KBM-7 (cell line): ENCODE measurements at places on chromosomes 6 and 20.

- DNase-seq, result no peak
Measured at GRCh38 chr6:84771756-84772356, 7.5 kb upstream of the TBX18 start.

GRCh38 chr6:142823256-142823902 lies 121.6 kb downstream of the HIVEP2 start:
- DNase-seq, result no peak

- peak; percentile 49 for DNase-seq
Measured at GRCh38 chr20:63942250-63942951, 13.8 kb downstream of the UCKL1 start.

GRCh38 chr6:128657181-128657580 lies 136.8 kb upstream of the PTPRK start:
- no peak for DNase-seq

GRCh38 chr6:133040803-133041419 lies 200.2 kb upstream of the EYA4 start:
- DNase-seq, result no peak

DNA sequence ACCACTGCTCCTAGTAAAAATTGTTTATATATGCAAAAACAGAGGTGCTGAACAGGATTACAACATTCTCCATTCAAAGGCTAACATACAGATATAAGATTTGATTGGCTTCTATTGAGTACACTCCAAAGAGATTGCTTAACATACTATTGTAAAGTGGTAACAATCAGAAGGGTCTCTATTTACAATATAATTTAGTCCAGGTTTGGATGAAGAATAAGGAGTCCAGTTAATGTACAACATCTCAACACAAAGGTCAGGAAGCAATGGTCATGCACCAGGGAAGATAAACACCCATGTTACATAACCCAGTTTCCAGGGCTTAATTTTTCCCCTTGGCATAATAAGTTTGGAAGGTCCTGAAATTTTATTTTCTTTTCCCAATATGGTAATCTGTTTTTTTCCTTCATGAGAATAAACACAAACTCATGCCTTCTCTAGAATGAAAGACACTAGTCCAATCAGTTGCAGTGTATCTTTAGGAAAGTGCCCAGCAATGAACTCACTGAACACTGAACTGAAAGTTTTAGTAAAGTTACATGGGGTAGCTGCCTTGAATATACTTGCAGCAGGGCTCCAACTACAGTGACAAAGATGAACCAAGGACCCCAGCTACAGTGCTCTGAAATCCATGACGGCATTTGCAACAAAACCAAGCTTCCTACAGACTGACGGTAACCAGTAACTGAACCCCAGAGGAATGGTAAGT lies 255.3 kb upstream of the GJE1 start:
- DNase-seq, result no peak

DNA sequence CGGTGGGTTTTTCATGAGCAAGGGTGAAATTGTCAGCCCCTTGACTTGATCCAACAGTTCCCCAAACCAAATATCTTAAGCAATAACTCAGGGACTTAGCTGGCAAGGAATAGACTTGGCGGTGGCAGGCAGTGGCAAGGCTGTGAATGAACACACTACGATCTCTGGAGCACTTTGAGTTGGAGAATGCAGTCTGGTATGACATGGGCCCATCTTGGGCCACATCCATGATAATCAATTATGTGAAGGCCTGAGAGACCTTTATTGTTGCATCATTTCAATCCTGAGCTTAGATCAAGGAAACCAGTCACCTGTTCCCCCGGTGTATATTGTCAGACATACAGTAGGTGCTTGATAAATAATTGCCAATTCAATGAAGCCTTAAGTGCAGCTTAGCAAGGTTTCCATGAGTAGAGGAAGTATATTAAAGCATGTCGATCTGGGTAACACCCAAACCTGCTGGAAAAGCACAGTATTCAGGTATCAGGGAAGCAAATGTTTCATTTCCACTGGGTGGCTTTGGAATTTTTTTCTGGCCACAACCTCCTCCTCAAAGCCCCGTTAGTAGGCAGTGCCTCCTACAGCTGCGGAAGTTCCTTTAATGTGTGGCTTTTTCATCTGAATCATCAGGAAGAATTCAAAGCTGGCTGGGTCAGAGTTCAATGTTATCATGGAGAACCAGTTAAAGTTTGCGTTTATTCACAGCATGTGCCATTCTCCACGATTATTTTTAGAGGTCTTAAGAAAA lies 10.2 kb downstream of the CASS4 start:
- DNase-seq, result peak; percentile 71

GRCh38 chr20:47501116-47501481 lies 588 bp upstream of the NCOA3 start:
- DNase-seq, result no peak

- DNase-seq, result no peak
Measured at GRCh38 chr20:53678315-53678989, 84.8 kb upstream of the ZNF217 start.

DNA sequence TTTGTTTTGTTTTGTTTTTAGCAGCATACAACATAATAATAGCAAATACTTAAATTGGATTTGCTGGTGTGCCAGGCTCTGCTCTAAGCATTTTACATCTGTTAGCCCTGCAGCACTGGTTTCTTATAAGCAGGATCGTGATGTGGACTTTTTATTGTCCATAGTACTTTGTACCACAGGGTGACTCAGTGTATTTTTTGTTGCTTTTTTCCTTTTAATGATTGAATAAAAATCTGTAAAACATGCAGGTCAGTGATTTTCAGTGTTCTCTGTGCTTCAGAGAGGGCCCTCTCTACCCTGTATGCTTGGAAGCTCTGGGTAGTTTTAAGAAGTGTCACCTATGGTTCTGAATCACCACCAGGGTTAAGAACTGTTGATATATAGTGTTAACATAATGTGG lies 4.0 kb downstream of the NT5DC1 start:
- DNase-seq, result no peak

DNA sequence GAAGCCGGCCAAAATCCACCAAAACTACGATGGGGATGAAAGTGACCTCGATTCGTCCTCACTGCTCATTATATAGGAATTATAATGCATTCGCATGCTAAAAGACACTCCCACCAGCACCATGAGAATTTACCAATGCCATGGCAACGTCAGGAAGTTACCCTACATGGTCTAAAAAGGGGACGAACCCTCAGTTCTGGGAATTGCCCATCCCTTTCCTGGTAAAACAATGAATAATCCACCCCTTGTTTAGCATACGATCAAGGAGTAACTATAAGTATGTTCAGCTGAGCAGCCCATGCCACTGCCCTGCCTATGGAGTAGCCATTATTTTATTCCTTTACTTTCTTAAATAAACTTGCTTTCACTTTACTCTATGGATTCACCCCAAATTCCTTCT lies 20.1 kb upstream of the FAM110A start:
- no peak for DNase-seq

DNA sequence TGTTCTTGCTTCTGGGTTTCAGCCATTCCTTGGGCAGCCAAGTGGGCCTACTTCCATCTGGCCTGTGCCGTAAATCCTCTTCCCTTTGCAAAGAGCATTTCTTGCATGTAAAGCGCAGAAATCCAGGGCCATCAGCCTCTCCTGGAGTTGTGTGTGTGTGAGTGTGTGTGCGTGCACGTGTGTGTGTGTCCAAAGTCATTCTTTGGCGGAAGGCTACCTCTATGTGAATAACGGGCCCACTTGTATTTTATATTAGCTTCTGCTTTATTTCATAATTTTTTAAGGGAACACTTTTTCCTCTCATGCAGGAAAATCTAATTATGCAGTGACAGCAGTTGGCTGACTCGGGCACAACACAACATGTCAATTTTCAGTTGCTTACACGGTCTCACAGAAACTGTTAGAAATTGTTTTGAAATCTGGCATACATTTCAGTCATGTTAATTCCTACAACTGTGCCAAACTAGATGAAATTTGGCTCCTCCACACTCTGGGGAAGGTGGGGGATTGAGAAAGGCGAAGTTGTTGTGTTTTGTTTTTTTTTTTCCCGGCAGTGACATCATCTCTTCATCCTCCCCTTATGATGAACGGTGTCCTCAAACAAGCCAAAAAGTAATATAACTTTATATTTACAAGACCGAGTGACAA lies 223.7 kb upstream of the TSHZ2 start:
- no peak for DNase-seq

GRCh38 chr6:56318851-56319250 lies 71.5 kb upstream of the COL21A1 start:
- DNase-seq, result no peak

DNA sequence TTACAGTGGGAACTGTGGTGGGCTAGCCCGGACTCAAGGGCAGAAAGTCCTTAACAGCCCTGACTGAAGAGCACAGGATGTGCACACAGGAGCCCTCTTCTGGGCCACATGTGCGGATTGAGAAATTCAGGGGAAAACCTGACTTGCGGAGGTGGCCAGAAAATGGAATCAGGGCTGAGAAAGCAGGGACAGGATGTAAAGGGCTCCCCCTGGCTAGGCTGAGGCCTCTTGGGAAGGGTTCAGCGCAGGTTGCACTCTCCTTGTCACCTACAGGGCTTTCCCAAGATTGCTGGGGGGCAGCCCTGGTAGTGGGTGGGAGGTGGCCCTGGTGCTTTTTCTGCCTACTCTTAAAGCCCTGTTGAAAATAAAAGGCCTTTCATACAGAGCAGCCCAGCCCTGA lies 251.2 kb downstream of the SLC24A3 start:
- DNase-seq, result no peak

DNA sequence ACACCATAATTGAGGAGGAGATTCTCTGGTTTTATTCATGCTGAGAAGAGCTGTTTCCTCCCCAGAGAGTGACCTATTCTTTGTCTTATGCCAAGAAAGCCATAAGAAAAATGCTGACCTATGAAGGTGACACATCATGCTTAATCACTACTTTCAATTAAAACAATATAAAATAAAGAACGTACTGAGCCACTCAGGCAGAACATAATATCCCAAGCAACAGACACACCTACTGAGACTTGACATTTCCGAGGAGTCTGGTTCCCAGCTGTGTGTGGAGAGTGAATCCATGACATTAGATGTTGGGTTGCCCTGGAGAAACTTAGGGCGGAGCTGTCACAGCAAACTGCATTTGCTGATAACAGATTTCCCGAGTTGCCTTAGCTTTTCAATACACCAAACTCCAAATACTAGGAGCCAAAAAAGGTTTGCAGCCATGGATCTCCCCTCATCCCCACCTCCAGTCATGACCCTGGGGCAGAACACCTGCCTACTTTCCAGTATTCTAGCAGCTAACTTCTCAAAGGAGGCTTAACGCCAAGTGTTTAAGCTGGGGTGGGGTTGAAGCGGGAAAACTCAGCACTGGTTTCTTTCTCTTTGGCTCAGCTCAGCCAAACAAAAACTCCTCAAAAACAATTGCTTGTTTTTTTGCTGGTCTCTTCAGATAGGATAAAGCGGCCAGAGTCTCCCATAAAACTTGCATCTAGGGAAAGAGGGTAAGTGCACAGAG lies 92.2 kb downstream of the BACH2 start:
- no peak for DNase-seq

DNA sequence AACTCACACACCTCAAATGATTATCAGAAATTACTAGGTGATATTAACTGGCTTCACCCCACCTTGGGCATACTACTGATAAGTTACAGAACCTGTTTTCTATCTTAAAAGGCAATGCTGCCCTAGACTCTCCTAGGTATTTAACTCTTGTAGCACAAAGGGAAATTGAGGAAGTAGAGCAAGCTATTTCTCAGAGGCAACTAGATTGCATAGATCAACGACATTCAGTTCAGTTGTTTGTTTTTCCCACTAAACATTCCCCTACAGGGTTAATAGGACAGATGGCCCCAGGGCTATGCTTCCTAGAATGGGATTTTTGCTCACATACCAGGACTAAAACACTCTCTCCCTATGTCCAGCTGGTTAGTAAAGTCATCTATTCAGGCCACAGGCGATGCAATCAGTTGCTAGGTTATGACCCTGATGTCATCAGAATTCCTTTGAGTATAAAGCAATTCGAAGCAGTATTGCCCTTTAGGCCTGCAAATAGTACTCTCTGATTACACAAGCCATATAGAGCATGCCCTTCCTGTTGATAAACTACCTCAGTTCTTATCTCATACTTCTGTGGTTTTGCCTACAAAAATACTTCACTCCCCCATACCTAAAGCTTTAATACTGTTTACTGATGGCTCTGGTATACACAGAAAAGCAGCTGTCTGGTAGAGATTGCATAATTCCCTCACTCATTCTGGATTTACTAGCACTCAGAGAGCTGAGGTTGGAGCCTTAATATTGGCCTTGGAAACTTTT lies 67.4 kb upstream of the ASCC3 start:
- DNase-seq, result peak; percentile 20

DNA sequence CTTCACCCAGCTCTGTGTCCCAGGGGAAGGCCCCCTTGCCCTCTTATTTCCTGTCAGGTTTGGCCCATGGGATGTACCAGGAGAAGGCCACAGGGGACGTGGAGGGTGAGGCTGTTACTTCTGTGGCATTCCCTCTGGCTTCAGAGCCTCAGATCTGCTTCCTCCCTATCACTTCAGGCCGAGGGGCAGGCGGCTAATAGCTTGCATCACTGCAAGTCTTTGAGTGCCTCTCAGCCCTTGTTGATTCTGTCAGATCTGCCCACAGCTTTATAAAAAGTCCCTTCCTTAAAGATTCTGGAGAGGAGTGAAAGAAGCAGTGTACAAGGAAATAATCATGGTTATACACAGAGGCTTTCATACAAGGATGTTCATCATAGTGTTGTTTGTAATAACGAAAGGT lies 86.9 kb downstream of the LRFN2 start:
- DNase-seq, result no peak

- peak; percentile 77 for DNase-seq
Measured at GRCh38 chr6:142566628-142567396, 265.0 kb downstream of the ADGRG6 start.

DNA sequence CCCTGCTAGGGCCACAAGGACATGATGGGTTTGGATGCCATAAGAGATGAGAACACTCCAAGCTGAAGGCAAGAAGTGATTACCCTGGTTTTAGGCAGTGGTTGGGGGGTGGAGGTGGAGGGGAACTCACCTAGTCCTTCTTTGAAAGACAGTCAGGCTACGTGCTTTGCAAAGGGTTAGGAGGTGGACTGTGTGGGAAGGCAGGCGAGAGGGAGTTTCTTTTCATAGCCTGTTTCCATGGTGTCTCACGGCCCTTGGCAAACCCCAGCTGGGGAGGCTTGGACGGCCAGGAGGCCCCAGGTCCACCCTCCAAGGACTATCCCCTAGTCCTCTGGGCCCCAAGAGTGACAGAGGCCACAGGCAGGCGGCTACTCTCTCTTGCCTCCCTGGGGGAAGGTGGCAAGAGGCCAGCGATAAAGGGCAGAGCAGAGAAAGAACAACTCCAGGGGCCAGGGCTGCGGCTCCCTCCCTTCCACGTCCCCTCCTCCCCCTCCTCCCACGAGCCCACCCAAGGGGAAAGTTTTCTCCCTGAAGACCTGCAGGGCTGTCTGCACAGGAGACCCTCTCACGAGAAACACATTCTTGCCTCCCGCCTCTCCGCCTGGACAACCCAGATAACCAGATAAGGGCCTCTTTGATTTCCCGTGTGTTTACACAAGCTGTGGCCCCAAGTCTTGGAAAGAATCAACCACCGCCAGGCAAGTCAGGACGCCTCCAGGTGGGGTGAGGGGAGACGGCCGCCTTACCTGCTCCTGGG lies 74.4 kb downstream of the NOL4L start:
- peak; percentile 45 for DNase-seq

GRCh38 chr20:1424336-1424735 lies 31.5 kb upstream of the FKBP1A start:
- DNase-seq, result no peak

GRCh38 chr6:35586542-35586941 lies 73.8 kb upstream of the TULP1 start:
- no peak for DNase-seq
